ENCODE measurements at places on chromosomes 5 and 9. TPM values are rescaled to one million over a fixed set of nuclear protein-coding genes. Genes with fewer than 3 reads are reported as not detected.

GRCh38 chr5:40981420-40981819 lies 72.1 kb downstream of the C7 start:
- H3K4me3 ChIP-seq = no peak overlapping the region
- no peaks in the 10 kb centered on the region for H3K27me3 ChIP-seq
- no peak overlapping the region for H3K27ac ChIP-seq
- H3K4me1 ChIP-seq = no peaks in the 10 kb centered on the region

The AHRR gene
- 0.20 TPM for polyA plus RNA-seq

DNA sequence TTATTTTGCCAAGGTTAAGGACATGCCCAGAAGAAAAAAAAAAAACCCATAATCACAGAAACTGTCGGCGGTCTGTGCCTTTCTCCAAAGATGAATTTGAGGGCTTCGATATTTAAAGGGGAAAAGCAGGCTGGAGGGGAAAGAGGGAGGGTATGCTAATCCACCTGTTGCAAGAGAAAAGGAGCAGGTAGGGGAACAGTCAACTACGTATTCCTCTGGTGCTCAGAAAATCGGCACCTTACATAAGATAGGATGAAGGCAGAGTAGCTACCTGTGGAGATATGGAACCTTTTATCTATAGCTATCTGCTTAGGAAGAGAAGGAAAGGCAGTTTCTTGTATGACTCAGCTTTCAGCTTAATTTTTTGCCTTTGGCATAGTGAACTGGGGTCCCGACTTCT lies 77.7 kb downstream of the PTCD2 start:
- H3K27me3 ChIP-seq = no peaks in the 10 kb centered on the region
- H3K36me3 ChIP-seq = no peaks in the 10 kb centered on the region
- H3K4me3 ChIP-seq = no peak overlapping the region
- H3K27ac ChIP-seq = no peak overlapping the region
- no peaks in the 10 kb centered on the region for H3K4me1 ChIP-seq

The HK3 gene
- 0.17 TPM for polyA plus RNA-seq

DNA sequence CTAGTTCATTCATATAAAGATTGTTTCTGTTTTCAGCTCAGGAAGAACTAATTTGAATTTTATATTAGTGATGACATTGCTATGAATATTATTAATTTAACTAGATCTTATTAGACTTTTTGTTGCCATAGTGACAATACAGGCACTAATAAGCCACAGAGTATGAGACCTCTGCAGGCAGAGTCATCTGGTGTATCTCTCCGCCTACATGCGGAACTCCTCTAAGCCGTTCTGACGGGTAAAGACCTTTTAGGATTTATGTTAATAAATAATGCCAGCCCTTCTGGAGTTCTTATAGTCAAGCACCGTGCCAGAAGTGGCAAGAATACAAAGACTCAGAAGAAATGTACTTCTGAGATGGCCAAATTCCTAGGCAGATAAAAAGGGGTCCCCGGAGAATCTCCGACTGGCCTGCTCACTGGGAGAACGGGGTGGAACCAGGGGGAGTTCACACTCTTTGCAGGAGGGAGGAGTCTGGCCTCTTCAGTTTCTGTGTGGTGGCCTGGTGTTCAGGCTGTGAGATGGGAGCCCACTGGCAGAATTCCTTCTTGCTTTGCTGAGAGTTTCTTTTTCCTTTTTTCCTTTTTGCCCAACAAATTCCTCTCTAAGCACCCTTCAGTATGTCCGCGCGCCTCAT lies 85.1 kb upstream of the IL12B start:
- DNase-seq = no peak
- H3K36me3 ChIP-seq = no peaks in the 10 kb centered on the region
- H3K4me1 ChIP-seq = peaks cover 18% of the 10 kb centered on the region
- H3K27ac ChIP-seq = no peak overlapping the region
- H3K4me3 ChIP-seq = no peak overlapping the region

The GKAP1 gene
- polyA plus RNA-seq = 4.2 TPM

The CYSRT1 gene
- not detected for polyA plus RNA-seq

GRCh38 chr5:1409381-1410110 lies 35.7 kb downstream of the SLC6A3 start:
- H3K27ac ChIP-seq = no peak overlapping the region
- no peaks in the 10 kb centered on the region for H3K4me1 ChIP-seq
- no peaks in the 10 kb centered on the region for H3K27me3 ChIP-seq
- no peak overlapping the region for H3K4me3 ChIP-seq

DNA sequence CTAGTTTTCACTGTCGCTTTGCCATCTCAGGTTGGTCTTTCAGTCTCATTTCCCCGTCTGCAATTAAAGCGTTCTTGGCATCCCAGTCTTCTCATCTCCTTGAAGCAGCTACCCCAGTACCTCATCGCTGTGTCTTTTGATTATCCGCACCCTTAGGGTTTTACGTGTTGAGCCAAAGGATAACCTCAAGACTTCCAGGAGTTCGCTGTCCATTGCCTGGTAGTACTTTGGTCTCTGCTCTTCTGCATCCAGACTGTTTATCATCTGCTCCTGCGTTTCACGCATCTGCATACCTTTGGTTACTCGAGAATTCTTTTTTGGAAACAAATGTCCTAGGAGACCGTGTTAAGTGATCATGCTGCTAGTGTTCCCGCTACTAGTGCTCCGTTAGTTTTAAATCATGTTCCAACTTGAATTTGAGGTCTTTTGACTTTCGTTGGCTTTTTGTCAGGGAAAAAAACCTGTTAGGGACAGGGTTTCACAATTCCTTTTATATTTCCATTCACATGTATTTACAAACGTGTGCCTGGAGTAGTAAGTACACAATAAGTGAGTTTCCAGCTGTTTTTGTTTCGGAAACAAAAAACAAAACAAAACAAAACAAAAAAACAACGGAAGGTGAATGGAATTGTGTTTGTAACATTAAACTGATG lies 888 bp downstream of the RABGAP1 start:
- no peaks in the 10 kb centered on the region for H3K27me3 ChIP-seq
- H3K4me1 ChIP-seq = peaks cover 23% of the 10 kb centered on the region
- no peak for DNase-seq
- H3K4me3 ChIP-seq = peak overlapping the region; percentile 95
- H3K36me3 ChIP-seq = no peaks in the 10 kb centered on the region
- H3K27ac ChIP-seq = peak overlapping the region; percentile 81

DNA sequence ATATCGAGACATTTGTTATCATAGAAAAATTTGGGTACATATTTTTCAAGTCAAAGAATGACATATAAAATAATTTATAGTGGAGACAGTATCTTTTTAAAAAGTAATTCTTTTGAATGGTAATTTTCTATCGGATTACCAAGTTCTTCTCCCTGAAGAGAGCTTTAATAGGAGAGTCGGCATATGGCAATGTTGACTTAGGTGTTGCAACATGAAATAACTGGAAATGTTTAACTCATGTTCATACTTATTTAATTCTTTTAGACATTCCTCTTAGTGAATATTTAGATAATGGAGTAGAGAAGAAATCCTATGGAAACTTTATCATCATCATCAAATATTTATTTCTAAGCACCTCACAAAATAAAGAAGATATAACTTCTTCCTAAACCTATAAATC lies 118.2 kb upstream of the CTNND2 start:
- H3K4me3 ChIP-seq = no peak overlapping the region
- no peak for DNase-seq
- no peaks in the 10 kb centered on the region for H3K27me3 ChIP-seq
- no peaks in the 10 kb centered on the region for H3K36me3 ChIP-seq
- H3K4me1 ChIP-seq = no peaks in the 10 kb centered on the region

The SPATA31A6 gene
- polyA plus RNA-seq = not detected

DNA sequence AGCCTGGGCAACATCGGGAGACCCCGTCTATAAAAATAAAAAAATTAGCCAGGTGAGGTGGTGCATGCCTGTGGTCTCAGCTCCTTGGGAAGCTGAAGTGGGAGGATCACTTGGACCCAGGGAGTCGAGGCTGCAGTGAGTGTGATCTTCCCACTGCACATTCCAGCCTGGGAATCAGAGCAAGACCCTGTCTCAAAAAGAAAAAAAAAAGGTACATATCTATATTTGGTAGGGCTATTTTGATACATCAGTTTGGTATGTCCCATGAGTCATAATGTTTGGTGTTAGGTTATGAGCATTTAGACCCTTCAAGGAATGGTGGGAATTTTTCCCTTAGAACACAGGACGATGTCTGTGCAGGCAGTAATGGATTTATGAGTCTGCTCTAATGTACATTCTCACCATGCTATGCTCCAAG lies 55.3 kb upstream of the POU4F3 start:
- H3K27me3 ChIP-seq = no peaks in the 10 kb centered on the region
- H3K36me3 ChIP-seq = peaks cover 72% of the 10 kb centered on the region
- H3K4me3 ChIP-seq = no peak overlapping the region
- DNase-seq = no peak
- no peak overlapping the region for H3K27ac ChIP-seq

The SLC31A2 gene
- polyA plus RNA-seq = 3.3 TPM

- no peak overlapping the region for H3K27ac ChIP-seq
- DNase-seq = peak; percentile 37
- H3K4me1 ChIP-seq = no peaks in the 10 kb centered on the region
Measured at GRCh38 chr5:148457183-148457620, 73.4 kb downstream of the FBXO38 start.

The TMC1 gene
- polyA plus RNA-seq = not detected
